ENCODE measurements at places on chromosomes 16 and 17. TPM values are rescaled to one million over a fixed set of nuclear protein-coding genes. Genes with fewer than 3 reads are reported as not detected.

- H3K27me3 ChIP-seq = no peaks in the 10 kb centered on the region
- no peak overlapping the region for H3K27ac ChIP-seq
- peaks cover 6% of the 10 kb centered on the region for H3K4me1 ChIP-seq
Observed at GRCh38 chr16:30380803-30381208, 1.6 kb downstream of the SEPTIN1 start.

GRCh38 chr17:33127706-33128105 lies 136.1 kb downstream of the SPACA3 start:
- no peak for DNase-seq
- H3K27ac ChIP-seq = no peak overlapping the region
- peaks cover 11% of the 10 kb centered on the region for H3K4me1 ChIP-seq

GRCh38 chr16:69890114-69890891 lies 60.8 kb upstream of the CLEC18A start:
- H3K4me3 ChIP-seq = no peak overlapping the region
- H3K27me3 ChIP-seq = no peaks in the 10 kb centered on the region
- H3K27ac ChIP-seq = peak overlapping the region; percentile 72
- peak; percentile 67 for DNase-seq
- peaks cover 4% of the 10 kb centered on the region for H3K36me3 ChIP-seq
- peaks cover 18% of the 10 kb centered on the region for H3K4me1 ChIP-seq

SPN gene
- polyA plus RNA-seq = 0.10 TPM

GRCh38 chr16:80034948-80035663 lies 434.6 kb upstream of the MAF start:
- no peaks in the 10 kb centered on the region for H3K27me3 ChIP-seq
- H3K4me1 ChIP-seq = no peaks in the 10 kb centered on the region
- H3K27ac ChIP-seq = no peak overlapping the region
- H3K4me3 ChIP-seq = no peak overlapping the region
- H3K36me3 ChIP-seq = no peaks in the 10 kb centered on the region
- no peak for DNase-seq

DNA sequence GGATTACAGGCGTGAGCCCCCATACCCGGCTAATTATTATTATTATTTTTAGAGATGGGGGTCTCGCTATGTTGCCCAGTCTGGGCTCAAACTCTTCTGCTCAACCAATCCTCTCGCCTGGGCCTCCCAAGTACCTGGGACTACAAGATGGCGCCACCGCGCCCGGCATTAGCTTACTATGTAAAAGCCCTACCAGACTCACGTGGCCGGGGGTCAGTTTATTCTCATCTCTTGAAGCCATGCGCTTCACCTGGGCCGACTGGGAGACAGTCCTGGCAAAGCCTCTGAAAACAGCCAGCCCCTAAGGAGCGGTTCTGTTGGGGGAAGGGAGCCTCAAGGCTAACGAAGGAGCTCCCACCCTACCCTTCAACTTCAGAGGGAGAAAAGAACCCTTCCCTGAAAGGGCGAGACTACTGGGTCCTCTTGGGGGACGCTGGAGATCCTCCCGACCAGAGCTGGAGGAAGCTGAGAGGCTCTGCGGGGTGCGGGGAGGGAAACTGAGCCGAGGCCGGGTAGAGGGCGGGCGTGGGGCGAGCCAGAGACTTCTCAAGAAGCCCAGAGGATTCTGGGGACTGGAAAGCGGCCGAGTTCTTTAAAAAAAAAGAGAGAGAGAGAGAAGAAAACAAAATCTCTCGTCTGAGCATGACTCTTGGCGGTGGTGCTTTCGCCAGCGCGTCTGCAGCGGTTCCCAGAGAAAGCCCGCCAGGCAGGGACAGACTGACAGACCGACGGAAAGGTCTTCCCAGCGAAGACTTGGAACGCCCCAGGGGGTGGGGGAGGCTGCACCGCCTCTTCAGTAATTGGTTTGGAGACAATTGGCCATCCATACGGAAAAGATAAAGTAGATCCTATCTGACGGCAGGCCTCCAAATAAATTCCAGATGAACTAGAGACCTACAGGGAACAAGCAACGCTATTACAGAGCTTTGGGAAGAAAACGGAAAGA lies 5.6 kb upstream of the TUBG2 start:
- H3K27ac ChIP-seq = peak overlapping the region; percentile 93
- no peaks in the 10 kb centered on the region for H3K4me1 ChIP-seq
- peak; percentile 83 for DNase-seq
- peak overlapping the region; percentile 32 for H3K4me3 ChIP-seq
- H3K27me3 ChIP-seq = no peaks in the 10 kb centered on the region
- H3K36me3 ChIP-seq = no peaks in the 10 kb centered on the region

Measured in SK-N-SH (cell line).